ENCODE measurements at places on chromosomes 2 and 18. TPM values are rescaled to one million over a fixed set of nuclear protein-coding genes. Genes with fewer than 3 reads are reported as not detected.

ZFP36L2 gene
- total RNA-seq, result 33.0 TPM

VWA3B gene
- 0.12 TPM for total RNA-seq

NMUR1 gene
- total RNA-seq, result not detected

DLX1 gene
- total RNA-seq, result 2.8 TPM

DSC2 gene
- 1.0 TPM for total RNA-seq

PSD4 gene
- total RNA-seq, result 14.8 TPM

ASXL3 gene
- not detected for total RNA-seq

HRH4 gene
- total RNA-seq, result not detected

APLF gene
- total RNA-seq, result 0.58 TPM

SCYGR4 gene
- not detected for total RNA-seq

HDHD2 gene
- 9.8 TPM for total RNA-seq

IL36A gene
- total RNA-seq, result not detected

NMS gene
- total RNA-seq, result not detected

BOLL gene
- total RNA-seq, result not detected

SRD5A2 gene
- total RNA-seq, result 0.02 TPM
